A673 (cell line): ENCODE measurements at places on chromosomes 12 and 14.

DNA sequence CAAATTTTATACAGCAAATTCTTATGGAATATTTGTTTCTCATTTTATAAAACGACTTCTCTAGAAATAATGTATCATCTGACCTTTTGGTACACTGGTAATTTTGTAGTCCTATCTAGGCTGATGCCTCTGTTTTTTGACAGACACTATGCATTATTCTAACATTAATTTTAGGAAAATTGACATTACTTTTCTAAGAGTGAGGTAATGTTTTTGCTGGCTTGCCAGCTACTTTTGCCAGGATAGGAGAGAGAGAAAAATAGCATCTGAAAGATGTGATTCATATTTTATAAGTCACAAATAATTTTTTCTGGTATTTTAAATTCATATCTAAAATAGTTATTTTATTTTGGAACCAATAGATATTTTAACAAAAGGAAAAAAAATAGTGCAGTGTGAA lies 153.5 kb downstream of the CCDC91 start:
- no peaks in the 10 kb centered on the region for H3K4me1 ChIP-seq
- no peak overlapping the region for H3K27ac ChIP-seq
- no peaks in the 10 kb centered on the region for H3K36me3 ChIP-seq
- no peak for DNase-seq
- no peak overlapping the region for H3K4me3 ChIP-seq

DNA sequence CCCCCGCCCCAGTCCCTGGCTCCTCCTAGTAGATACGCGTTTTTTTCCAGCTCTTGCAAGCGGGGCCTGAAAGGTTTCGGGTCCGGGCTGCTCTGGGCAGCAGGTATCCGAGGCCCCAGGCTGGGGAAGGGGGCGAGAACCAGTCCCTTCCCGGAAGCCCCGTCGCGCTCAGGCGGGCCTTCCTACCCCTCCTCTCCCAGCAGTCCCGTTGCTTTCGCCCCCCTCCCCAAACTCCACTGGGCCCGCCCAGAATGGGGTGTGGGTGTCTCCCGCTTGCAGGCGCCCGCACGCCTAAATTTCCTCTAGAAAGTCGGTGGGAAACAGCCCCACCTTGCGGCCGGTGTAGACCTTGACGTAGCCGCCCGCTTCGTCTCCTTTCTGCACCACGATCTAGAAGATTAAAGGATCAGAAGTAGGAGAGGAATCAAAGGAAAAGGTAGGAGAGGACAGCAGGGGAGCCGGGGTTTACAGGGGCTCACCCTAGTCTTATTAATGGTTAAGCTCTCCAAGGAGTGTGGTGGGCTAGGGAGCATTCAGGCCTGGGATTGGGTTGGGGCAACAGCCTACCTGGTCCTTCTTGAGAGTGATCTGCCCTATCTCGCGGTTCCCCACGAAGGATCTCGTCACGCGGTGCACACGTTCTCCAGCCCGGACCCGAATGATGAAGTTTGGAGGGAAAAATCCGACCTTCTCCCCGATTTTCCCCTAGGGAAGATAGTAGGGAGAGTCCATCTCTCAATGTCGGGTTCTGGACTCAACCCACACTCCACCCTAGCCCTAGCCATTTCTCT lies 7.3 kb downstream of the STAC3 start:
- peak overlapping the region; percentile 49 for H3K27ac ChIP-seq
- no peaks in the 10 kb centered on the region for H3K36me3 ChIP-seq
- peaks cover 31% of the 10 kb centered on the region for H3K4me1 ChIP-seq
- peak; percentile 93 for DNase-seq
- H3K27me3 ChIP-seq = peaks cover 12% of the 10 kb centered on the region
- peak overlapping the region; percentile 50 for H3K4me3 ChIP-seq

DNA sequence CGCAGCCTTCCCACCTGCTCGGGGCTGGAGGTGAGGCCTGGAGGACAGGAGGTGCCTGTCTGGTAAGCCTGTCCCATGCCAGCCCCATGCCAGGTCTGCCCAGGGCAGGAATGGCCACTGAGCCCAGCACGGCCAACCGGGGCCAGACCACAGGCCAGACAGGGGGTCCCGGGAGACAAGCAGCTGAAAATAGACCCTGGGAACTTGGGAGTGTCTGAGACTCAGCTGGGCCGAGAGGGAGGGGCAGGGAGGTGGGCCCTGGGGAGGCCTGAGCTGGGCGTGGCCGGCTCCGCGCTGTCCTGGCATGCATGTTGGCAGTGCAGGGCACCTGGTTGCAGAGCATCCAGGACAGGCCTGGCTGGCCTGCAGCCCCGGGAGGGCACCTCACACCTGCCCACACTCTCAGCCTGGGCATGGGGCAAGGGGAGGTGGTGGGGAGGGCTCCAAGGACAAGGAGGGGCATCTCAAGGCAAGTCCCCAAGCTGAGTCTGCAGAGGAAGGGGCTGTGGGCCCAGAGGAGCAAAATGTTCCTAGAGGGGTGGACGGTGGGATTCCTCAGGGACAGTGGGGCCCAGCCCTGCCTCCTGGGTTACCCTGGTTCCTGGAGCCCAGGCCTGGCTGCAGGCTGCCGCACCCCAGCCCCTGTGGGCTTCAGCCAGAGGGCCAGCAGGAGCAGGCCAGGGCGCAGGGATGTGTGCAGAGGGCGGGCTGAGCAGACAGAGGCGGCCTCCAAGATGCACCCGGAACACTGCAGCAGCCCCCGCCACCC lies 3.2 kb upstream of the CRIP1 start:
- no peaks in the 10 kb centered on the region for H3K27me3 ChIP-seq
- peaks cover 39% of the 10 kb centered on the region for H3K4me1 ChIP-seq
- no peak overlapping the region for H3K4me3 ChIP-seq
- H3K36me3 ChIP-seq = peaks cover 4% of the 10 kb centered on the region
- H3K27ac ChIP-seq = peak overlapping the region; percentile 37
- DNase-seq = no peak

GRCh38 chr12:104863296-104863948 lies 94.7 kb downstream of the SLC41A2 start:
- H3K27ac ChIP-seq = no peak overlapping the region
- no peak for DNase-seq
- H3K4me1 ChIP-seq = no peaks in the 10 kb centered on the region
- H3K36me3 ChIP-seq = no peaks in the 10 kb centered on the region
- H3K4me3 ChIP-seq = no peak overlapping the region

DNA sequence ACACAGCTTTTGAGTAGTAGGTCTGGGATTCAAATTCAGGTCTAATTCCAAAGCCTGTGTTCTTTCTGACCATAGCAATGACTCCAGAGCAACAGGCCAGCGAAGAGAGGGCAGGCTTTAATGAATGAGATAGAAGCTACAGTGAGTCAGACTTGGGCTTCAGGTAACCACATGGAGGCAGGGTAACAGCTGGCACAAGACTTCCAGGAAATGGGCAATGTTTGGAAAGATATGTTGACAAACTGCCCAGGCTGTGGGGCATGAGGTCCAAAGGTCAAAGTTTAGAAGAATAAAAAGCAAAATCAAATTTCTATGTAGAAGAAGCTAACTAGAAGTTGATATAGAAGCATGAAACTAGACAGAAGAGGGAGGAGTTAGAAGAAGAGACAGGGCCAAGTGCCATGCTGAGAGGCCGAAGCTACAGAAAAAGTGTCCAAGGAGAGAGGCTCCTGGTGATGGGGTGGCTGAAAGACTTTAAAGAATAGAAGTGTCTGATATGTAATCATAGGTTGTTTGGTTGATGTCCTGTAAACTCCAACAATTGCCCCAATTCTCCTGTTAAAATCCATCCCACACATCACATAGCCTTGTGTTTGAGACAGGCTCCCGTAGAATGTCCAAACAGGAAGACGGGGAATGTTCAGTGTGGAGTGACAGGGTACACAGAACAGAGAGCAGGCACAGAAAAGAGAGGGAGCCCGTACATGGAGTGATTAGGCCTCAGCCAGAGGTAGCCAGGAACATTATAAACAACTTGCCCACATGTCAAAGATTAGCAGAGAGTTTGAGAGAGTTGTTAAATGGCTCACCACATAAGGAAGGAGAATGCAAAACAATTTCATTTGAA lies 384.7 kb downstream of the CCDC91 start:
- no peak overlapping the region for H3K27ac ChIP-seq
- no peaks in the 10 kb centered on the region for H3K27me3 ChIP-seq
- no peak for DNase-seq
- no peaks in the 10 kb centered on the region for H3K4me1 ChIP-seq
- no peak overlapping the region for H3K4me3 ChIP-seq

DNA sequence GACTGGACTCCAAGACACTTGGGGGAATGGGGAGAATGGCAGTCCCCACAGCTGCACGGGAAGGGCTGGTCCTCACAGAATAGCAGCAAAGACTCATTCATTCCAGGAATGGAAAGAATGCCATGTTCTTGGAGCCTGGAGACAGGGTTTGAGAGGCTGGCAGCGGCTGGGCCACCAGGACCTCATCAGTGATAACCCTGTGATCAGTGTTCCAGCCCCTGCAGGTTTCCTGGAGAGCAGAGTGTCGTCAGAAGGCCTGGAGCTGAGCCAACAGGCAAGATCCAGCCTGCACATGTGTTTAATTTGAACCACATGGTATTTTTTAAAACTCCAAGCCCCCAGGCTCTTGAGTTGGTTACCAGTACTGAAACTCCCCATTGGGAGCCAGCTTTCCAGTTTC lies 11.3 kb downstream of the BDKRB1 start:
- no peak overlapping the region for H3K4me3 ChIP-seq
- DNase-seq = peak; percentile 79
- peak overlapping the region; percentile 18 for H3K27ac ChIP-seq
